ENCODE measurements at places on chromosomes 6 and 20. TPM values are rescaled to one million over a fixed set of nuclear protein-coding genes. Genes with fewer than 3 reads are reported as not detected.

- no peak for DNase-seq
These were observed 296.2 kb downstream of the NRN1 start for GRCh38 chr6:5710516-5710915.

GRCh38 chr6:92688342-92688741, 731.0 kb downstream of the EPHA7 start:
- DNase-seq, result no peak

Gene PDRG1
- total RNA-seq, result 7.9 TPM

DNA sequence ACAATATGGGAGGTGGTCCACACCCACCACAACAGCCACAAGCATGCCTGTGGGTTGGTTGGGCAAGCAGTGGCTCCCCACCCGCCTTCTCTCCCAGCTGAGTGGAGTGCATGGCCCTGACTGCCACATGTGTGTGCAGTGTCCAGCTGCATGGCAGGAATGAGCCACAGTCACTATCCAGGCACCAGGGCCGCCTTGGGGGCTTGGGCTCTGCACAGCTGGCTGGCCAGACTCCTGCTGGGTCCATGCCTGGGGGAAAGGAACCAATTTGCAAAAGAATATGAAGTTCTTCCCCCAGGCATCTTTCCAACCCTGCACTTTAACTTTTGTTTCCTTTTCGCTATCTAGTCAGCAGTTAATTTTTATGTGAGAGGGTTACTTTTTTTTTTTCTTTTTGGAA, 11.6 kb upstream of the ASCC3 start:
- no peak for DNase-seq

- DNase-seq, result no peak
These were observed 1.5 kb upstream of the ADGRG6 start for GRCh38 chr6:142300302-142300701.

Data from A172 (cell line).